Stimulated activated CD4-positive, alpha-beta T cell treated with anti-CD3 and anti-CD28 coated beads, Interleukin-2, amount 100 ng/mL, for 4 hours (primary cell): ENCODE measurements at places on chromosomes 2 and 18.

DNA sequence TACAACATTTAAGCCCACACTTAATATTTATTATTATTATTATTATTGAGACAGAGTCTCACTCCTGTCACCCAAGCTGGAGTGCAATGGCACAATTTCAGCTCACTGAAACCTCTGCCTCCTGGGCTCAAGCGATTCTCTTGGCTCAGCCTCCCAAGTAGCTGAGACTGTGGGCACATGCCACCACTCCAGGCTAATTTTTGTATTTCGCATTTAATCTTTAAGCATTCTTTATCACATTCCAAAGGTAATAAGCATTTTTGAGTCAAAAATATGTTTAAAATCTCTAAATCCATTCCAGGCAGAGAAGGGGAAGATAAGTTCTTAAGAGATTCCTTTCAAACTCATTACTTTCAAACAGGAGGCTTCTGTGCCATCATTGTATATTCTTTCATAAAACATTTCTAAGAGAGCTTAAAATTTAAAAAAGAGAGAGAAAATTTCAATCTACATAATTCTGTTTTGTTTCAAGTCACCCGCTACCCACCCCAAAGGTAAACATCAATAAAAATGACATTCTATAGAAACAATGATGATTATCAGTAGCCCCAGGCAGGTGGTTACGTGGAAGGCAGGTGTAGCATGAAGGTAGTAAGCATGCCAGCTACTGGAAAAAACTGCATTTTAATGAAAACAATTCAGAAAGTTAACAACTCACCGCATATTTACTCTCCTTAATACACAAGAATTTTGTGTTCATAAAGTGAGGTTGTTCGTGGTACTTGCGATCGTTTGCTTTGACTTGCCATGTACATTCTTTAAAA lies 84.4 kb upstream of the NARS1 start:
- DNase-seq = no peak

- no peak for DNase-seq
These were observed 86.9 kb downstream of the ZFP36L2 start for GRCh38 chr2:43139501-43139900.

GRCh38 chr18:13246121-13246520 lies 27.6 kb downstream of the LDLRAD4 start:
- DNase-seq = no peak

GRCh38 chr2:240363746-240364581 lies 71.5 kb upstream of the GPC1 start:
- DNase-seq = no peak

GRCh38 chr2:162379719-162380580 lies 36.0 kb downstream of the GCA start:
- DNase-seq = no peak

DNA sequence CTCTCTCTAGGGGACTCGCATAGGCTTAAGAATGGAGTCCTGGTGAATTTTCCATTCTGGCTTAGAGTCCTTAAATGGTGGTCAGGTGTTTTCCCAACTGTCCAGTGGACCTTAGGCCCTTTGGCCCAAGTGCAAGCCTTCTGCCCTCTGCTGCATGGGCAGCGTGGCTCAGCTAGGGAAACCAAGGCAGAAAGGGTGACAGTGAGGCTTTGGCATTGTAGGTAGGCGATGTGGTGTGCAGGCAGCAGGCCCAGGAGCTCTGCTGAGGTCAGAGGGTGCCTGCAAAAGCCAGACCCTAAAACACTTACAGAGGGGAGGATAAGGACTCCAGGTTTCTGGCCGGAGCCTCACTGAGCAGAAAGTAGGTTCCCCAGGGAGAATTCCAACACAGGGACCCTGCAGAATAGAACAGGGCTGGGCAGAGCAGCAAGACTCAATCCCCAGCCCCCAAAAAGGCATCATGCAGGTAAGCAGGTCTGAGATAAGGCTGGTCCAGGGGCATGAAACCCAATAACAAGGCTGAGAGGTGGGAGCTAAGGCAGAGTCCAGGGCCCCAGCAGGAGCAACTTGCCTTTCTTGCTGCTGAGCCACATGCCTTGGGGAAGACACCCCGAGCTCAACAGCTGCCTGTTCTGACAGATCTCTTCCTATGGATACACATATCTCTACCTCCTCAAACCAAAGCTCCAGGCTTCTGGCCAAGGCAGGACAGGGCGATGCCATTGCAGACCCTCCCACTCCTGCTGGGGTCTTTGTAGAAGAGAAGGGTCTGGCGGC lies 199.7 kb downstream of the TNS1 start:
- no peak for DNase-seq

DNA sequence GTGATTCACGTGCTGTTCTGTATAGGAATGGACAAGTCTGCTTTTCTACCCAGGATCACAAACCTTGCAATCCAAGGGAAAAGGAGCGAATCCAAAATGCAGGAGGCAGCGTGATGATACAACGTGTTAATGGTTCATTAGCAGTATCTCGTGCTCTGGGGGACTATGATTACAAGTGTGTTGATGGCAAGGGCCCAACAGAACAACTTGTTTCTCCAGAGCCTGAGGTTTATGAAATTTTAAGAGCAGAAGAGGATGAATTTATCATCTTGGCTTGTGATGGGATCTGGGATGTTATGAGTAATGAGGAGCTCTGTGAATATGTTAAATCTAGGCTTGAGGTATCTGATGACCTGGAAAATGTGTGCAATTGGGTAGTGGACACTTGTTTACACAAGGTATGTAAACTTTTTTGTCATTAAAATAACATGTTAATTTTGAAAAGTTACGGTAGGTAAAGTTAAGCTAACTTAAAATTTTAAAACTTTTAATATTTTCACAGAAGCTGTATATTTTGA lies 33.0 kb downstream of the PPM1B start:
- no peak for DNase-seq

DNA sequence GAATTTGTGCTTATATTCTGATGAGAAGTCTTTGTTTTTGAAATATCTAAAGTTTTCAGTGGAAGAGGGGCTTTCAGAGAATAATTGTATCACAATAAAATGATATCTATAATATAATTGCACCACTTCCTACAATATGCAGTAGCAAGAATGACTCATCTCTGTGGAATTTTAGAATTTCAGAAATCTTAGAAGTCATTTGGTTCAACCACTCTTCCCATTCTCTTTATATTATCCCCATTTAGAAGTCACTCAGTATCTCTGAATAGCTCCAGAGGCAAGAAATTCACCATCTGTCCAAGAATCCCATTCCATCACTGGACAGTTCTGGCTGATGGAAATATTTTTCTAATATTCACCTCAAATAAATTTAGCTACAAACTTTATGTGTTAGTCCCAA lies 59.3 kb upstream of the CCDC68 start:
- no peak for DNase-seq

- no peak for DNase-seq
These were observed 140.7 kb downstream of the RNF144A start for GRCh38 chr2:7057865-7058400.

DNA sequence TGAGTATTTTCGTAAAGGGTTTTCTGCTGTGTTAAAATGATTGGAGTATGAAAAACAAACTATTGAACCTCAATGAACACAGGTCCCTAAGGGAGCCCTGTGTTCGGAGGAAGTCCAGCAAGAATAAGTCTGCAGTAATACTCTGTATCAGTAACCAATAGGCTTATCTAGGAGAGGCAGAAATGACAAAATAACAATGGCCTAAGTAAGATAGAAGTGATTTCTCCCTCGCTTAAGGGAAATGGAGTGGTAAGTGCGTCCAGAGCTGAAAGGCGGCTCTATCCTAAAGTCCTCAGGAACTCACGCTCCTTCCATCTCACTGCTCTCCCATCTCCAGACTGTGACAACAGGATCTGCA lies 29.3 kb upstream of the MFSD6 start:
- no peak for DNase-seq

DNA sequence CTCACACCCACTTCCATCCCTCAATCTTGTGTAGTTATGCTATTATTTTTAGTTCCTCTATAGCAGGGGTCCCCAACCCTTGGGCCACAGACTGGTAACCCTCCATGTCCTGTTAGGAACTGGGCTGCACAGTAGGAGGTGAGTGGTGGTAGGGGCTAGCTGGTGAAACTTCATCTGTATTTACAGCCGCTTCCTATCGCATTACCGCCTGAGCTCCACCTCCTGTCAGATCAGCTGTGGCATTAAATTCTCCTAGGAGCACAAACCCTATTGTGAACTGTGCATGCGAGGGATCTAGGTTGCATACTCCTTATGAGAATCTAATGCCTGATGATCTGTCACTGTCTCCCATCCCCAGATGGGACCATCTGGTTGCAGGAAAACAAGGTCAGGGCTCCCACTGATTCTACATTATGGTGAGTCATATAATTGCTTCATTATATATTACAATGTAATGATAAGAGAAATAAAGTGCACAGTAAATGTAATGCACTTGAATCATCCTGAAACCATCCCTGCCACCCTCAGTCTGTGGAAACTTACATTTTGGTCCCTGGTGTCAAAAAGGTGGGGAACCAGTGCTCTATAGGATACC lies 1.6 kb upstream of the RAB11FIP5 start:
- no peak for DNase-seq

- DNase-seq = no peak
These were observed 128.3 kb downstream of the AFF3 start for GRCh38 chr2:100013892-100014677.

DNA sequence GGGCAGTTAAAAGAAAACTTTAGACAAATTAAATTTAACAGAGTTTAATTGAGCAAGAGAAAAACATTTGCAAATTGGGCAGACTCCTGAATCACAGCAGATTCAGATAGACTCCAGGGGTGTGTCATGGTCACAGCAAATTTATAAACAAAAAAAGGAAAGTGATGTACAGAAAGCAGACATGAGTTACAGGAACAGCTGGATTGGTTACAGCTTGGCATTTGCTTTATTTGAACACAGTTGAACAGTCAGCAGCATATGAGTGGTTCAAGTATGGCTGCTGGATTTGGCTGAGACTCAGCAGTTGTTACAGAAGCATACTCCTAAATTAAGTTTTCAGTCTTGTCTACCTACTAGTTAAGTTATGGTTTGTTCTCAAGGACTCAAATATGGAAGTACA lies 82.3 kb upstream of the NYAP2 start:
- DNase-seq = no peak

DNA sequence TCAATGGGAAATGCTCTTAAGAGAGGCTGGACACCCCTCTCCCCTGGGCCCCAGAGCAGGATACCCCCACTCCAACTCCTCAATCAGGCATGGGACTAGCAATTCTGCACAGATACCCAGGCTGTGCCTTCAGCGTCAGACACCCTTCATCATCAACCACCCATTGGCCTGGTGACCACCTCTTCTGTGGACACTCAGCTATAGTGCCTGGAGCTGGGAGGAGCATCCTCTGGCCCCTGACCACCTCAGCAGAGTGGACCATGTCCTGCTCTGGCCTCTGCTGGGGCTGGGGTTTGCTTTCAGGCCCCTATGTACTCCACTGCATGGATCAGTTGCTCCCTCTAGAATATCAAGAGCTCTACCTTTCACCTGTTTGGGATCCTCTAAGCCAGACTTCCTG lies 35.1 kb downstream of the TGFA start:
- DNase-seq = no peak

GRCh38 chr18:45166836-45167551 lies 448.3 kb upstream of the SLC14A2 start:
- no peak for DNase-seq
